ENCODE measurements at places on chromosomes 7 and 10.

GRCh38 chr7:151759591-151760042 lies 117.3 kb downstream of the PRKAG2 start:
- DNase-seq: peak; percentile 31

DNA sequence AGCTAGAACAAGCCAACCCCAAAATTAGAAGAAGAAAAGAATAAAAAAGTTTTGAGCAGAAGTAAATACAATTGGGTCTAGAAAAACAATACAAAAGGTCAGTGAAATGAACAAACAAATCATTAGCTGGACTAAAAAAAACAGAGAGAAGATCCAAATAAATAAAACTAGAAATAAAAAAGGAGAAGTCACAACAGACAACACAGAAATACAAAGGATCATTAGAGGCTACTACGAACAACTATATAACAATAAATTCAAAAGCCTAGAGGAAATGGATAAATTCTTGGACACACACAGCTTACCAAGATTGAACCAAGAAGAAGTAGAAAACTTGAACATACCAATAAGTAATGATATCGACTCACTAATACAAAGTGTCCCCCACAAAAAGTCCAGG lies 13.4 kb upstream of the ADRA2A start:
- DNase-seq: no peak

GRCh38 chr7:73852500-73852899 lies 8.5 kb upstream of the TMEM270 start:
- DNase-seq: no peak

- DNase-seq: no peak
Observed at GRCh38 chr7:82615527-82615926, 171.9 kb upstream of the CACNA2D1 start.

DNA sequence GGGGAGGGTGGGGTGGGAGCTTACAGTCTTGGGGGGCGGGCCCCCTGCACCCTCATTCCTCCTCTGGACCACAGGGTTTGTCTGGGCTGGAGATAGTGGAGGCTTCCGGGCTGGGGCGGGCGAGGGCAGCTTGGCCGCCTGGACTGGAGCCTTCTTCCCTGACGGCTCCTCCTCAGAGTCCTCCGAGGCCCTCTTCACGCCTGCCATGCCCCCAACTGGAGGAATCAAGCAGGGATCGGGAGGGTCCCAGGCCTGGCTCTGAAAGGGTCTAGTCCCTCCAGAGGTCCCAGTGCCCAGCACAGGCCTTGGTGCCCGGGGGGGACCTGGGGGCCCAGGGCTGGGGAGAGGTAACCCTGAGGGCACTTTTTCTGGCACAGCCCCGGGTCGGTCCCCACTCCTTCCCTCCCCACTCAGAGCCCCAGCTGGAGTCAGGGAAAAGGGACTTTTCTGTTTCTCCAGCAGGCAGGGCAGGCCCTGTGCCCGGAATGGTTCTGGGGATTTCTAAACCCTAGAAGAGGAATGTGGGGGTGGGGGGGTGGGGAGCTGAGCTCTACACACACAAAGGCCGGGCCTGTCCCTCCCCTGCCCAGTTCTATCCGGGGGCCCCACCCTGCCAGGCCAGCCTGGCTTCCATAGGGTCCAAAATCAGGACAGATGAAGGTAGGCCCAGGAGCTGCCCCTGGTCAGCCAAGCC lies 11.6 kb downstream of the MICALL2 start:
- DNase-seq: no peak

GRCh38 chr10:127090138-127090537 lies 106.3 kb downstream of the INSYN2A start:
- DNase-seq: no peak

DNA sequence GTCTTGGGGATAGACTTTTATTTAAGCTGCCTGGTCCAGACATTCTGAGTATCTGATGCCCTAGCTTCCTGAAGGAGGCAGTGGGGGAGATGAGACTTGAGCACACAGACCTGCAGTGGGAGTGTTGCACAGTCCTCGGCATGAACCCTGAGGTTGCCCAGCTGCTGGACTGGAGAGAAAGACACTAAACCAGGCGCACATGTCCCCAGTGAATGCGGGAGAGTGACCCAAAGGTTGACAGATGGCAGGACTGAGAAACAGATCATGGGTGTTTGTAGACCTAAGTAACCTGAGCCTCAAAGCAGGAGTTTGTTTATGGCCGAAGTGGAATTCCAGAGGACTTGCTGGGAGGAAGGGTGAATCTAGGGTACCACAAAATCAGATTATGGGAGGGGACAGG lies 15.7 kb upstream of the MSRB2 start:
- no peak for DNase-seq

- no peak for DNase-seq
Observed at GRCh38 chr10:86538547-86538946, 17.0 kb upstream of the WAPL start.

DNA sequence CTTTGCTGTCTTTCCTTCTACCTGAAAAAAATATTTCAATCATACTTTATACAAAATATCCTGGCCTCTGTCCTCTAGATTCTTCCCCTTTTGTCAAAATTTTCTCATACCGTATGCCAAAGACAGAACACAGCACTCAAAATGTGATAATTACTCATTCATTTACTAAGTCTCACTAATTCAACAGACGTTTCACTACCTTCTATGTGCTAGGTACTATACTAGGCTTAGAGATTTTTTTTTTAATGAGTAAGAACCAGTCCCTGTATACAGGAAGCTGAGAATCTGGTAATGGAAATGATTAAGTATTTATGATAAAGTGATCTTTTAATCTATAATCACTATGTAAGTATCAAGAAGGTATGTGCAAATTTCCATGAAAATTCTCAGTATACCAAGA lies 128.0 kb downstream of the ELAPOR2 start:
- DNase-seq: no peak

GRCh38 chr7:11315666-11316258 lies 342.1 kb downstream of the PHF14 start:
- DNase-seq: no peak

DNA sequence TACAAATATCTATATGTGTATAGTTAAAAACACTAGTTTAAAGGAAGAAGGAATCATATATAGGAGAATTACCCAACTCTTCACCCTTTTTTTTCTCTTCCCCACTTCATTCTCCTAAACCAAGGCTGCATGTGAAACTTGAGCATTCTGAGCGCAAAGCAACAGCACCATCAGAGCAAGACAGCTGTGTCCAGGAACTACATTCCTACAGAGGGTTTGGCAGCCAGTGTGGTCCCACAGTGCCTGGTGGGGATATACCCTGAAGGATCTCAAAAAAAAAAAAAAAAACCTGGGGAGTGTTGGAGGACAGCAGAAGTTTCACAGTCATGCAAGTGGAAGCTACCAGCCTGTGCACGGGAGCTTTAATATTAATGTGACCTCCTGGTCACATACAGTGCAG lies 310.4 kb downstream of the CTNNA3 start:
- no peak for DNase-seq

- DNase-seq: no peak
Observed at GRCh38 chr7:152527610-152528032, 91.8 kb upstream of the KMT2C start.

GRCh38 chr10:118973744-118974143 lies 55.8 kb upstream of the NANOS1 start:
- no peak for DNase-seq

GRCh38 chr10:81944609-81945008 lies 69.6 kb downstream of the NRG3 start:
- DNase-seq: no peak

- DNase-seq: no peak
Observed at GRCh38 chr7:134892963-134893362, 93.3 kb upstream of the AGBL3 start.

DNA sequence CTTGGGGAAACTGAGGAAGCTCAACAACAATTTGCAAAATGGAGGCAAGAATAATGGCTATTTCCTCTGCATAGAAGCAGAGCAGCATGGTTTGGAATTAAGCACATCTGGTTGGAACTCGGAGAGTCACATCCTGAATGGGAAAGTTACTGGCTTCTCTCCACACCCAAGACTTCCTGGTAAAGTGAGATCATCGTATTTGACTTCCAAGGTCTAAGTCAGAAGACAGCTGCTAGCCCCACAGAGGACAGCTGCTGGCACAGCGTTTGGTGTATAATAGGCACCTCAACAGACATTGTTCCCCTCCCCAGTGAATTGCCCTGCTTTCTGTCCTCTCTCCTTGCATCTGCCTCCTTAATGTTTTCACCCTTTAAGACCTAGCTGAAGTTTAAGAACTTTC lies 37.0 kb upstream of the NRF1 start:
- no peak for DNase-seq

DNA sequence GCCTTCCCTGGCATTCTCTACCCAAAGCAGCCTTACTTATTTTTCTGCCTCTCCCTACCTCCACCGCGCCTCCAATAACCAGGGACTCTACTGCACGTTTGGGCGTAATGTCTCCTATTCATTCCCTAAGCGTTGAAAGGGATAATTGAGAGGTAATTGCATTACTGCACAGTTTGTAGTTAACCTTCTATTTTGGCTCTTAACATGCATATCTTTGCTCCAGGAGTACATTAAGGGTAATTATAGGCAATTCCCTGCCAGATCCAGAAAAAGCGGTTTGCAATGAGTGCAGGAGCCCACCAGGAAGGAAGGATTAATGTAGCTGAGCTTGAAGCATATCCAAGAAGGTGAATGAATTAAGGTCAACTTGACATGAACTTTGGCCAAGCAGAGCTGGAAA lies 558.4 kb downstream of the TYW1 start:
- peak; percentile 95 for DNase-seq

DNA sequence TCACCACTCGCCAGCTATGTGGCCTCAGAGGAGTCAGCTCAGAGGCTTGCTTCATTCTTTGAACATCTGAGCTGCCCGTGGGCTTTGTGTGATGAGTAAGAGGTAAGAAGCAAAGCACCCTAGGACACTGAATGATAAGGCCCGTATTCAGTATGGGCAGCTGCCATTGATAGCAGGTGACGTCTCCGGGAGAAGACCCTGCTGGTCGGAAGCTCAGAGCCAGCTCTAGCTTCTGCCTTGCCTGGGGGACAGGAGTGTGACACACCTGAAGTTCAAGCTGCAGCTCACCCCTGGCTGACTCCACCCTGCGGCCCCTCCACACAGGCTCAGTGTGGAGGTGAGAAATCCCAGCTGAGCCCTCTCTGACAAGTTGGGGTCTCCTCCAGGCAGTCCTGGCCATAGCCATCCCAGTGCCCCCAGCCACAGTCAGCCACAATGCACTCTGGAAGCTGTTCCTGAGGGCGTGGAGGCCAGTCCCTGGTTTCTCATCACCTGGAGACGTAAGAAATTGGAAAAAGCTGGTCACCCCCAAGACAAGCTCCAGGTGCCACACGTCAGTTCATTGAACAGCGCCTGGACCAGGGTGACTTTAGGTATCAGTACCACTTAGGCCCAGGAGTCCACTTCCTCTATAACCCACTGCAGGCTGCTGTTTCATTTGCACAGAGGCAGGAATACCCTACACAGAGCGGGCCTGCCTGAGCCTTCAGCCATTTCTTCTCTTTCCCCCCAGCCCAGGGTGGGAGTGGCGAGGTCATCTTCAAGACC lies 164.9 kb upstream of the RHEB start:
- DNase-seq: no peak

DNA sequence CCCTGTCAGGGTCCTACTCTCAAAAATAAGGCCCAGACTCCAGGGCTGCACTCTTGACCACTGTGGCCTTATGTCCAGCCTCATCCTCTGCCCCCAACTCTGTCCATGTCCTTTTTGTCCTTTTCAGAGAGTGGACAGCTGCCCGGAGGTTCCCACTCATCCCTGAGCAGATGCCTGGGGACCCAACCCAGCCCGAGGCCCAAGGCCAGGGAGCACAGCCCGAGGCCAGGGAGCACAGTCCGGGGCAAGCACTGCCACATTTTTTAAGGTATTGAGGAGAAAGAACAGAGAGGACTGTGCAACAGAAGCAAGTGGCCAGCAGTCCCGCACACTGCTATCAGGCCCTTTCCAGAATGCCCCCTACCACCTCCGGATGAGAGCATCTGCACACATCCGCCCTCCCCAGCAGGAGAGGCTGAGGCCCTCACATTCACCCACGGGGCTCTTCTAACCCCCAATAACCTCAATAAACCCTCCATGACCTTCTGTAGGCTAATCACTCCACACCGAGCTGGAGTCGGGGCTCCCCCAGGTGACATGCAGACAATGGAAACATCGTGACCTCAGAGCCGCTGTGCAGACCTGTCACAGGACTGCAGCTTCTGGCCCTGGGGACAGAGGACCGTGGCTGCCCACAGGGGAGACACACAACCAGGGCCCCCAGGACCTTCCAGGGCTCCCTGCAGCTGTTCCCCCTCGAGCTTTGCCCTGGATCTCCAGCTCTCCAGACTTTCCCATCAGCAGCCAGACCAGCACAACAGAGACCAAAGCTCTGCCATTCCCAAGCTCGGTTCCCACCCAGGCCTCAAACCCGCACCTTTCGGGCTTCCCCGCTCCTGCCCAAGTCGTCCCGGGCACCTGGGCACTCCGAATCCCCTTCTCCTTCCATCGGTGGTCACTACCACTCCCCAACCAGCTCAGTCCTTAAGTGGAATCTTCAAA lies 51.4 kb downstream of the CAMK2B start:
- no peak for DNase-seq

GRCh38 chr10:92914478-92915325 lies 66.4 kb downstream of the EXOC6 start:
- peak; percentile 33 for DNase-seq

GRCh38 chr7:42194238-42194637 lies 42.8 kb downstream of the GLI3 start:
- DNase-seq: no peak

DNA sequence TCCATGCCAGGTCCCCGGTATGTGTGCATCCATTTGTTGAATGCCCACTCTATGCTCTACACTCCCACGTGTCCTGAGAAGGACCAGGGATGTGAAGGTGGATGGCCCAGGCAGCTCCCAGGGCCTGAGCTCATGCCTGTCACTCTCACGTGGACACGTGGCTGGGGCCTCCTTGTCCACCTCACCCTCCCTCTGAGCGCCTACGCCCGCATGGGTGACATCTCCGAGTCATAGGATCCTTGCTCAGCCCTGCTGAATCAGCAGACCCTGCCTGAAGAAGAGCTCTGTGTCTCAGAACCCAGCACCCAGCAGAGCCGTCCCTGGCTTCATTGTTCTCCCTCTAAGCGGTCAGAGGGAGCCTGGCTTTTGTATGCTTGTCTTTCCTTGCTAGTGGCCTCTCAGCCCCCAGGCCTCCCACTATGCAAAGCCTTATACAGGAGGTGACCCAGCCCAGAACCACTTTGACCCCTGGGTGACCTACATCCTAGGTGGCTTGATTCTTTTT lies 107.9 kb upstream of the PPIF start:
- no peak for DNase-seq

DNA sequence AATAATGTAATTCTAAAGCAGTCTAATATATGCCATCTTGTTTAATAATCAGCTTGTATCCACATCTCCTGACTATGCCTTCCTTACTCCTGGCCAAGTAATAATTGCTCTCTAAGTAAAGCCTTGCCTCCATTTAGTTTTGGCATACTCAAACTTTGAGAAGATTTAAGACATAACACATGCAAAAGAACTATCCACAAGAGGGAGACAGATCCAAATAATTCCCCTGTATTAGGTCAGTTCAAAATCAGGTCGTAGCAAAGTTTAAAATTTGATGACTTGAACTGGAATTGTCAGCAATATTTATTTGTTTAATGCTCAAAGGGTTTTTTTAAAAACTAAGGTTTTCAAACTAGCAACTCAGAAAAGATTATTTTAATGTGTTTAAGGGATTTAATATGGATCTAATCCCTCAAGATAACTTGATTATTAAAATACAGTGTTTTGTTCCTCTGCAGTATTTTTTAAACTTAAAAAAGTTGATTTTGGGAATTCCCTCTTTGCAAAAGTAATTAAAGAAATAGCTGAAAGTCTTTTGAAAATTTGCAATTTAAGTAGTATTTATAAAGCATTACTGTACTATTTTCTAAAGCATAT lies 95.3 kb downstream of the HDAC9 start:
- DNase-seq: peak; percentile 54
